ENCODE measurements at places on chromosomes 5 and 9.
A peak's percentile ranks its signal among the peaks of the same experiment; 100 is the strongest.

GRCh38 chr9:111429175-111429574, 55.0 kb downstream of the ECPAS start:
- DNase-seq, result no peak

DNA sequence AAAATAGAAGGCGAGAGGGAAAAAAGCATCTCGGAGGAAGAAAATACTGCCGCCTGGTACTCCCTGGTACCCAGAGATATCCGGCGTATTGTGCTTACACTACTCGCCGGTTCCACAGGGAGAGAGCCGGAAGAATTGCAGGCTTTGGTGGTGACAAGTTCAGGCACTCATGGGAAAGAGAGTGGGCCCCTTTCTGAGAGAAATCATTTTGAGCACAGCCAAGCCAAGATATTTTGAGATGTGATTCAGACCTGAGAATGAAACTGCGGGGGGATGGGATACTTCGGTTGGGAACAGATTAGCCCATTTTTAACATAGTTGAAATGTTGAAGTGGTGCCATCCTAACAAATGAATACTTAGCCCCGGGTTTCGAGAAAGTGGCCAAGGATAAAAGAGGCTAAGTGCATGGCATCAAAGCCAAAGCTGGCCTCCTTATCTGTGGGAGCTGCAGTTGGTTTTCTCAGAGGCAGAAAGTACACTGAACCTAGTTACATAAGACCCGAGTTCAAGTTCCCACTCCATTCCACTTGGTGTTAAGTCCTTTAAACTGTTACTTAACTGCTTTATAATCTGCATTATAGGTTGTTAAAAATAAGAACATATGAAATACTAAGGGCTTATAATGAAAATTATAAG, 62.7 kb downstream of the SLC1A3 start:
- no peak for DNase-seq

GRCh38 chr5:115962565-115963402, 509 bp downstream of the LVRN start:
- no peak for DNase-seq

DNA sequence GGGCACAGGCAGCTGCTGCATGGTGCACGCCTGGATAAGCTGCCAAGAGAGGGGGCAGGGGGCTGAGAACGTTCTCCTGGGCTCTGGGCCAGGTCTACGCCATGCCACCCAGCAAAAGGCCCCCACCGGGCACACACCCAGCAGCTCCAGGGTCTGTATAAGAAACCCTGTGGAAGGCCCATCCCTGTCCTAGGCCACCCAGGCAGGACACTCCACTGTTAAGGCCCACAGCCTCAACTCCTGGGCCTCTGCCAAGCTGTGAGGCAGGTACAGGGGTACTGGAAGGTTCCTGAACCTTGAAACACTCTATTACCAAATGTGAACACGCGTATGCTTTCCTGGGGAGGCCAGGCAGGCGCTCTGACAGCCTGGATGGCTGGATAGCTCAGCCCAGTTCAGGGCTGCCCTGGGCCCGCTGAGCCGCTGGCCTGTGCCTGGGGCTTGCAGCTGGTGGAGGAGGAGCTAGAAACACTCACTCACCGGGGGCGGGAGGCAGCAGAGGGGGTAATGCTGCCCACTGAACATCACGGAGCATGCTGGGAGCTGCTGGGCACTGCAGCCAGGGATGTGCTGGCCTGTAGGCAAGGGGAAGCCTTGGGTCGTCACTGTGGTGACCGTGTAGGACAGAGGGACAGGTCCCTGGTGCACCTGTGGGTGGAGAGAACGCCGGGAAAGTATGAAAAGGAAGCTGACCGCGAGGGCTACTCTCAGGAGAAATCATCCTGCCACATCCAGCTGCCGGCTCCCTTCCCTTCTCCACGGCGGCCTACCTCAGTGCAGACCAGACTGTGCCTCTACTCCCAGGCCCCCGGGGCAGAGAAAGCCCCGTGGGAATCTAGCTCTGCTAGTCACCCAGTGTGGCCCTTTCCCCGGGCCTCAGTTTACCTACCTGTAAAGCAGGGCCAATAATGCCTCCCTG, 6.0 kb downstream of the RNF44 start:
- DNase-seq, result peak; percentile 26

- no peak for DNase-seq
These were observed 36.7 kb upstream of the CTNNA1 start for GRCh38 chr5:138716456-138716924.

- DNase-seq, result peak; percentile 96
These were observed 164.2 kb downstream of the AUH start for GRCh38 chr9:91197232-91198181.

DNA sequence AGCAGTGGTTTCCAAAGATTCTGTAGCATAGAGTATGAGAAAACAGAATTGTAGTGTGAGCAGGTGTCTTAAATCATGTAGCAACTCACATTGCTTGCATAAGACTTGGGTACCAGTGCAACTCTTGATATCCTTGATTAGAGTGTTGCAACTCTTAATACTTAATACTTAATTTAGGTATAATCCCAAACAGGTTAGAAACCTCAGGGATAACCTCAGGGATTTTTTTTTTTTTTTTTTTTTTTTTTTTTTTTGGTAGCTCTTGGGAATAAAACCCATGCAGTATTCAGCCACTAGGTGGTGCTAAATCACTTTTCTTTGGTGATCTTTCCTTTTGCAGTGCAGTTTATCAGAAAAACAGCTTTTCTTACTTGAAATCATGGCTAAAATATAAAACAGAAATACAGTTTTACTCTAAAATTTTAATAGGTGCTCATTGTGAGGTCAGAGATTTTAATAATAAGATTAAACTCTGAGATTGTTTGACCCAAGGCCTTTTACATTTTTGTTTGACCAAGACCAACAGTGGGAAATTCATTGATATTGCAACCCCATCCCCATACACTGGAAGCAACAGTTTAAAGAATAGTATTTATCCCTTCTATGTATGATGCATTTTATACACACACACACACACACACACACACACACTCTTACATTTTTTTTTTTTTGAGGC, 55.3 kb downstream of the ERAP1 start:
- DNase-seq, result peak; percentile 64

GRCh38 chr9:20065796-20066700, 277.2 kb upstream of the SLC24A2 start:
- DNase-seq, result no peak

DNA sequence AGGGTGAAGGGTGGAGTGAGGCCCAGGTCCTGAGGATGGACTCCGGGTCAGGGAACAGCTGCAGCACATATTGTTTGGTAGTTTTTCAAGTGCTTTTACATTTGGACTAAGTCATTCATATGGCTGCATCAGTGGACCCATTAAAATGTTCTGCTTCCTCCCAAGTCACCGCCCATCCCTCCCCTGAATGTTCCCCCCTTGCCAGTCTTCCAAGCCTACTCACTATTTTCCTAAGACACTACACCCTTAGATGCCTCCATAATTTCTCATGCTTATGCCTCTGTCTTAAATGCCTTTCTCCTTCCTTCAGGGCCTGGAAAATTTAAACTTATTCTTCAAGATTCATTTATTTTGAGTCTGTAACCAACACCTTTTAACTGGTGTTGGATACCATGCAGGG, 86.6 kb upstream of the NR4A3 start:
- DNase-seq, result no peak

DNA sequence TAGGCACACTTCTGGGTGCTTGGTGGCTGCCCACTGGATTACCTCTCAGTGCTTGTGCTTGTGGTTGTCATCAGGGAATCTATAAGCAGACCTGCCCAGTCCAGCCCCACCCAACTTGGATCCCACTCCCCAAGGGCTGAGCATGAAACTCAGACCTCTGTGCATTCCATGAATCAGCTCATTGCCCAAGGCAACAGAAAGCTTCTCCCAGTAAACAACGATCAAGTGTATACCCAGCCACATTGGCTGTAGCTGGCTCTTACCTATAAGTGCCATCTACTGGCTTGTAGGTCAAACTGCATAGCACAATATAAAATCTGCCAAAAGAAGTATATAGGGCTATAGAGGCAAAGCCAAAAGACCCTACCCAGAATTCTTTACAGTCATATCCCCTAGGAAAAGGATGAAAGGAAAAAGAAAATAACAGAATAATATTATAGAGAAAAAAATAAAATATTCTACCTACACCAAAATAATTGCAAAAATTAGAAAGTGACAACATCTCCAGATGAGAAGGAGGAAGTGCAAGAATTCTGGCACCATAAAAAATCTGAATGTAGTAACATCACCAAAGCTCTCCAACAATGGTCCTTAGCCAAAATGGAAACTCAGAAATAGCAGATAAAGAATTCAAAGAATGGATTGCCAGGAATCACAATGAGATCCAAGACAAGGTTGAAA, 321.0 kb upstream of the TRPC7 start:
- no peak for DNase-seq

Data from fibroblast of the conjunctiva (primary cell).